Activated CD4-positive, alpha-beta T cell treated with anti-CD3 and anti-CD28 coated beads, Interleukin-2, amount 50 U/mL, for 16 hours (primary cell): ENCODE measurements at places on chromosomes 1 and 21.

DNA sequence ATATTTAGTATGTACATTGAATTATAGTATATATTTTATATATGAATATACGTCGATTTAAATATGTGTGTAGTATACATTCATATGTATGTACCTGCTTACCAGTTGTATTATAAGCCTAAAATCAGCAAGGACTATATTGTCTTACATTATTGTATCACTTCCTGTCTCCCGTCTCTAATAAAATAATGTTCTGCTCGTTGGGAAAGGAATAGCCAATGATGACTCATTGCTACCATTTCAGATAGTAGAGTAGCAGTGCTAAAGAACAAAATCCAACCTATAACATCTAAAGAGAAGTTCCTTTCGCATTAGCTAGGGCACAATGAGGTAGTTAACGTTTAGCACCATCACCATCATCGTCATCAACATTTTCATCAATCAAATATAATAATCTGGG lies 39.9 kb upstream of the SMYD2 start:
- DNase-seq = no peak

GRCh38 chr1:182111496-182111895 lies 50.0 kb upstream of the ZNF648 start:
- no peak for DNase-seq

- DNase-seq = no peak
Measured at GRCh38 chr1:213656039-213656438, 331.7 kb upstream of the PROX1 start.

DNA sequence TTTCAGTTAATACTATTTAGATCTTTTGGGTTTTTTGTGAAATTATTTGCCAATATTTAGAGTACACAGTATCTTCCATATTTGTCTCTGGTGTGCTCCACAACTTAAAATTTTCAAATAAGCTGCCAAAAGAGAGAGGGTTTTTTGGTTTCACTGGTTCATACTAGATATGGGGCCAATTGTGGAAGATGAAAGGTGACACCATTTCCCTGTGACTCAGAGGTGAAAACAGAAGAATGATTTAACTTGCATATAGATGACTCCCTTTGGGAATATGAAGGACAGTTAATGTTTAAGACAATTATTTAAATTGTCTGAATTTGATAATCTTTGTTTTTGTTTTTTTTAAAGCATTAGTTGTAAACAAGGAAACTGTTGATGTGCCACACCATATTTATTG lies 37.5 kb downstream of the IVNS1ABP start:
- DNase-seq = no peak
